Esophagus muscularis mucosa (tissue), 4 donors: ENCODE measurements at places on chromosomes 16 and 17. TPM values are rescaled to one million over a fixed set of nuclear protein-coding genes. Genes with fewer than 3 reads are reported as not detected.
A peak's percentile ranks its signal among the peaks of the same experiment; 100 is the strongest.

DNA sequence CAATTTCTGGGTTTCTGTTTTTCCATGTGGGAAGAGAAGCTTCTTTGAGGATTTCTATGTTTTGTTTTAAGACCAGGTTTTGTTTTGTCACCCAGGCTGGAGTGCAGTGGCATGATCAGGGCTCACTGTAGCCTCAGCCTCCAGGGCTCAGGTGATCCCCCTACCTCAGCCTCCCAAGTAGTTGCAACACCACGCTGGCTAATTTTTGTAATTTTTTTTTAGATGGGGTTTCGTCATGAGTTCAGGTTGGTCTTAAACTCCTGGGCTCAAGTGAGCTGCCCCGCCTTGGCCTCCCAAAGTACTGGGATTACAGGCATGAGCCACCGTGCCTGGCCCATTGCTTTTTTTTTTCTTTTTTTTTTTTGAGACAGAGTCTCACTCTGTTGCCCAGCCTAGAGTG lies 25.5 kb upstream of the TAOK1 start:
- no peak for DNase-seq
- H3K27ac ChIP-seq: no peak overlapping the region
- no peaks in the 10 kb centered on the region for H3K27me3 ChIP-seq
- peaks cover 12% of the 10 kb centered on the region for H3K4me1 ChIP-seq
- H3K4me3 ChIP-seq: no peak overlapping the region

- H3K4me1 ChIP-seq: no peaks in the 10 kb centered on the region
- H3K36me3 ChIP-seq: no peaks in the 10 kb centered on the region
- no peaks in the 10 kb centered on the region for H3K27me3 ChIP-seq
- DNase-seq: no peak
Measured at GRCh38 chr16:19753815-19754643, 36.0 kb downstream of the IQCK start.

DNA sequence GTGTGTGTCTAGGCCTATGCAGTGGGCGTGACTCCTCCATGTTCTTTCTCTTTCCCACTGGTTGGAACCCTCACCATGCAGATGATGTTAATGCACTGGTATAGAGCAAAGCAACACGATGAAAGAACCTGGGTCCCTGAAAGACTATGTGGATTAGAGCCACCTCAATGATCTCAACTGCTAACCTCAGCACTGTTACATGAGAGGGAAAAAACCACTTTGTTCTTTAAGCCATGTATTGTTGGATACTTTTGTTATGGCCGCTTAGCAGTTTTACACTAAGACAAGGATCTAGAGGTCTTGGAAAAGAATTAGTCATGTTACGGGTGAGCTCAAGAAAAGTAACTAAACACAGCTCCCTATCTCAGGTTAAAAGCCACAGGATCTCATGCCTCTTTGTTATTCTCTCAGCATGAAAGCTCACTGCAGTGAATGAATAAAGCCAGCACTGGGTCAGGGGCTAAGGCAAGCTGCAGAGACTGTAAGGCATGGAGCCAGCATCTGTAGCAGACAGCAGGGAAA lies 56.6 kb upstream of the RBBP6 start:
- H3K36me3 ChIP-seq: no peaks in the 10 kb centered on the region
- H3K4me1 ChIP-seq: no peaks in the 10 kb centered on the region
- DNase-seq: no peak
- no peak overlapping the region for H3K4me3 ChIP-seq
- no peaks in the 10 kb centered on the region for H3K27me3 ChIP-seq

GRCh38 chr17:57187391-57187790 lies 68.9 kb upstream of the MSI2 start:
- no peak for DNase-seq
- no peaks in the 10 kb centered on the region for H3K36me3 ChIP-seq
- H3K4me3 ChIP-seq: no peak overlapping the region

GRCh38 chr16:26344976-26345375 lies 653.2 kb downstream of the HS3ST4 start:
- H3K27me3 ChIP-seq: no peaks in the 10 kb centered on the region
- DNase-seq: peak; percentile 62
- no peaks in the 10 kb centered on the region for H3K36me3 ChIP-seq
- no peaks in the 10 kb centered on the region for H3K4me1 ChIP-seq

DNA sequence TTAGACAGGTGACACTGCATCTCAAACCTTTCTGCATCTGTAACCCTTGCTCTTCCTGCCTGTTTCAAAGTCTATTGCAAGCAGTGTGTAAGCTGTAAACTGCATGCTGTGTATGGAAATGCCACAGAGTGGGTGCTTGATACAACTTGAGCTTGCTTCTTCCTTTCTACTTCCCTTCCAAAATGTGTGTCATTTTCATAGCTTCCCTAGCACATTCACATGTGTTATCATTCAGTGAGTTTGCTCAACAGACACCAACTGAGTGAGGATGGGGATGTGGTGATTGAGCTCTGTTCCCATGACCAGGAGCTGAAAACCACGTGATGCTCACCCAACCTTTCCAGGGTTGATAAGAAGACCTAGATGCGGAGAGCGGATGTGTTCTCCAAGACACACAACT lies 111.1 kb downstream of the VAT1L start:
- H3K27ac ChIP-seq: no peak overlapping the region
- no peaks in the 10 kb centered on the region for H3K36me3 ChIP-seq
- peaks cover 15% of the 10 kb centered on the region for H3K4me1 ChIP-seq
- no peak overlapping the region for H3K4me3 ChIP-seq
- H3K27me3 ChIP-seq: no peaks in the 10 kb centered on the region
- DNase-seq: no peak

DNA sequence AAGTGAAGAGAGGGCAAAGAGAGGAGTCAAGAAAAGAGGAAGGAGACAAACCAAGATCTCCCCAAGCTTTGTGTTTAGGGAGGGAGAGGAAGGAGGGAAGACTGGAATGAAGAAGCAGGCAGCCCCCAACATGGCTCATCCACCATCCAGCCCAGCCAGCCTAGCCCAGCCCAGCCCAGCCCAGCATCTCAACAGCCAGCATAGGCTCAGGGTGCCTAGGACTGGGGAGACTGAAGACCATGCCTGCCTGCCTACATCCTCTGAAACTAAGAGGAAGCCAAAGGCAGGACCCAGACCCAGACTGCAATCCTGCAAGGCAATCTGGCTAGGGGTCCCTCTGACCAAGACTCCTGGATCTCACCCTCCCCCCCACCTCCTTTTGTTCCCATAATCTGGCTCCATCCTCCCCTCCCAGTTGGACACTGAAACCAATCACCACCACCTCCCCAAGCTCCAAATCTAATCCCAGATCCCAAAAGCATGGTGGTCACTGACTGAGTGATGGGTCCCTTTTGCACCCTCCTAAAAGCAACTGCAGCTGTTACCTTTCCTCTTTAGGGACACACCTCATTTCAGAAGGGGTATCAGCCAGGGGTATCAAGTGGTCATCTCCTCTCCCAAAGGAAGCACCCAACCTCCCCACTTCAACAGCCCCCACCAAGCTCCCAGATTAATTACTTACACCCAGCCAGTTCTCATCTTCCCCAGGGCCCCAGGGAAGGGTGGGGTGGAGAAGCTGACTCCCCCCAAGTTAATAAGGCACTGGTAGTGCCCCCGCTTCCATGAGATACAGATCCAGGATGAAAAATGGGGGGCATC lies 1.2 kb downstream of the HDAC5 start:
- DNase-seq: no peak
- H3K27me3 ChIP-seq: no peaks in the 10 kb centered on the region
- H3K36me3 ChIP-seq: peaks cover 3% of the 10 kb centered on the region
- peak overlapping the region; percentile 80 for H3K4me3 ChIP-seq
- peak overlapping the region; percentile 96 for H3K27ac ChIP-seq
- H3K4me1 ChIP-seq: peaks cover 65% of the 10 kb centered on the region

- H3K4me1 ChIP-seq: no peaks in the 10 kb centered on the region
- H3K36me3 ChIP-seq: no peaks in the 10 kb centered on the region
- no peak overlapping the region for H3K4me3 ChIP-seq
Measured at GRCh38 chr16:9556949-9557665, 465.7 kb downstream of the HAPSTR1 start.

DNA sequence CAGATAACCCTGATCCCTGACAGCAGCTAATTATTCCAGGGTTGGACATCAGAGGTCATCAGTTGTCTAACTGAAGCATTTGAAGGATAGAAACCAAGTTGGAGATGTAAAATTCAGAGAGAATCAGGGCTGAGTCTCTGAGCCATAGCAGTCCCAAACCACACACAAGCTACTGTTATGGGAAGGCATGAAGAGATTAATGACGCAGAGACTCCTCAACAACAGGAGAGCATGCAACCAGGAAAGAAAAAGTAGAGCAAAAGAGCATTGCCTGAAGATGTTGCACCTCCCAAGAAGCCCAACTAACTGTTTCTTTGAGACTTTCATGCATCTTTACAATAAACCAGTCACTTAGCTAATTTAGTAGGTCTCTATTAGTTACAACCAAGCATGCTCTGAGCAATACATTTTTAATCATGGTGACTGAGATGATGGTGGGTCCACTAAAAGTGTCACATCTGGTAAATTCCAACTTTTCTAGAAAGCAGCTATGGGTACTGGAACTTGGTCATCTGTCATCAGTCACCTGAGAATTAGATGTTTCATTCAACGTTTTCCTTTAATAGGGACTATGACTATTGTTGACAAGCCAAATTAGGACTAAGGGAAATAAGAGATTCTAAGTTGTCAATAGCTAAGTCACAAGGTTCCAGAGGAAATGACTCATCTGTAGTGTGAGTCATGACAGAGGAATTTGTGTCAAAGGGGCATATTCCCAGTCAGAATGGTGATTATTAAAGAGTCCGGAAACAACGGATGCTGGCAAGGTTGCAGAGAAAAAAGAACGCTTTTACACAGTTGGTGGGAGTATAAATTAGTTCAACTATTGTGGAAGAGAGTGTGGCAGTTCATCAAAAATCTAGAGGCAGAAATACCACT lies 239.8 kb downstream of the CHD9NB start:
- DNase-seq: no peak
- H3K36me3 ChIP-seq: no peaks in the 10 kb centered on the region
- H3K27me3 ChIP-seq: peaks cover 3% of the 10 kb centered on the region
- no peak overlapping the region for H3K4me3 ChIP-seq

- H3K4me3 ChIP-seq: peak overlapping the region; percentile 59
- H3K36me3 ChIP-seq: no peaks in the 10 kb centered on the region
- H3K27ac ChIP-seq: peak overlapping the region; percentile 88
- DNase-seq: peak; percentile 92
- H3K27me3 ChIP-seq: no peaks in the 10 kb centered on the region
Measured at GRCh38 chr16:80931801-80932707, 74.6 kb downstream of the CMC2 start.

The UBN1 gene
- 21.0 TPM for total RNA-seq

The KCNAB3 gene
- 1.2 TPM for total RNA-seq

The UTS2R gene
- total RNA-seq: not detected
